Stimulated activated CD4-positive, alpha-beta T cell treated with anti-CD3 and anti-CD28 coated beads, TNF-alpha, amount 100 ng/mL, for 24 hours (primary cell): ENCODE measurements at places on chromosomes 3 and 15.

DNA sequence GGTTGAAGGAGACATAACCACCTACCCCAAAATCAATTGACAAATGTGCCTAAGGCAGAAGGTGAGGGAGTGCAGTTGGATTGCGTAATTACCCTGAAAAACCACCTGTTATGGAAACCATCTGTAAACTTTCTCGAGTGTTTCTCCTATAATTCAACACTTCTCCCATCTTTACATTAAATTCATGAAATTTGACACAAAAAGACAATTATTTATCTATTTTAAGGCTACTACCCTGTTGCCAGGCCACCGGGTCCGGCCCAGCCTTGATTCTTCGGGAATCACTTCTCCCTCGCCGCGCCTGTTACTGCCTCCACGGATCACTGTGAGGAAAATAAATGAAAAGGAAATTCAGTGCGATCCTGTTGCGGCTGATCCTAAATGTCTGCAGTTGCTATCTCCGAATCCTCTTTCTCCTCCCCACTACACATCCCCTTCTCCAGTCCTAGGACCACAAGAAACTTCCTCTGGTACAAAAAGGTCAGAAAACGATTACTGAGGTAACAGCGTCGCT, 646 bp downstream of the IQCB1 start:
- no peak for DNase-seq

GRCh38 chr15:86021281-86022264, 58.1 kb upstream of the AGBL1 start:
- no peak for DNase-seq

GRCh38 chr3:189498995-189499704, 132.0 kb upstream of the TP63 start:
- DNase-seq: no peak

DNA sequence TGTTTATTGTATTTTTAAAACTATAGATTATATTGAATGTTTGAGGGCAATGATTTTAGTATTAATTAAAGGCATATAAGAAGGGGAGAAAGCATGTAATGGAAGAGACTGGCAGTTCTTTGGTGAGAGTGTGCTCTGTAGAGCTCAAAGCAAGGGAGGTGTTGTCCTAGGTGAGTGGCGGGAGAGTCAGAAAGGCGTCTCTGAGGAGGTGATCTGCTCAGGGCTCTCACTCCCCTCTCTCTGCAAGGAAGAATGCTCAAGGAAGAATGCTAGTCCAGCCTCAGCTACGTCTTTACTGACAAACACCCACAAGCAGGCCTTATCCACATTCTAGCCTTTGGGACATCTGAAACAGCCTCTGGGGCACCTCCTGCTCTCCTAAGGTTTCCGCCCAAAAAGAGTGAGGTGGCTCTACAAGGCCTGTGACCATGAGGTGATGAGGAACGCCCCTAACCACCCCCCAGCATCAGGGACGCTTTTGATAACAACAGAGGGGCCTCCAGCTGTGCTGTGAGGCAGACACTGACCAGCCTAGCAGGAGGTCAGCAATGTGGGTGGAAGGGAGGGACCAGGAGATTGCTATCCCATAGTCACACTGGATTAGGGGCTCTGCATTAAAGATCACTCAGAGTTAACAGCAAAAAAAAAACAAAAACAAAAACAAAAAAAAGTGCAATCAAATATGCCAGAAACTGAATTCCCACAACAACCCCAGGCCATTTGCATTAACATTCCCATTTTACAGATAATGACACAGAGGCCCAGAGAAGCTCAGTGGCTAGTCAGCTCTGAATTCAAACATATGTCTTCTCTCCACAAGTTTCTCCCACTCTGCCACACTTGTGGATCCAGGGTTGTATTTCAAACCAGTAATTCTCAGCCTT, 202.2 kb upstream of the CTNNB1 start:
- no peak for DNase-seq

GRCh38 chr3:158458464-158458863, 112.5 kb upstream of the MLF1 start:
- no peak for DNase-seq

GRCh38 chr15:47439146-47440111, 277.9 kb upstream of the SEMA6D start:
- no peak for DNase-seq

DNA sequence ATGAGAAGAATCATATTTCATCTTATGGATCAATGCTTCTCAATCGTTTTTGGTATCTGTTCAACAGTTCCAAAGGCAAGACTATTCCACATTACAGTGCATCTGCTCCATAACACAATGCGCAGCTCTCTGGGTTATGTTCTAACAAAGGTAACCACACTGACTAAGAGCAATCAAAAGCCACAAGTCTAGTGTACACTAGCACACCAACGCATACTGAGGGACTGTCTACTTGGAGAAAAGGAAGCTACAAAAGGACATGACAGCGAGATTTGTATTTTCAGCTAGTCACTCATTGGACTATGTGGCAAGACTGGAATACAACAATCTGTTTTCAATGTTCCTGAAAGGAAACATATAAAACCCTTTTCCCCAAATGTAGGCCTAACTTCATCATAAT, 35.8 kb downstream of the SETD2 start:
- no peak for DNase-seq
